Cerebellar nuclear complex (tissue), 1 donor: ENCODE measurements at places on chromosomes 13 and 19.

- DNase-seq, result peak; percentile 56
These were observed 46.1 kb downstream of the ARHGEF18 start for GRCh38 chr19:7394731-7395359.

DNA sequence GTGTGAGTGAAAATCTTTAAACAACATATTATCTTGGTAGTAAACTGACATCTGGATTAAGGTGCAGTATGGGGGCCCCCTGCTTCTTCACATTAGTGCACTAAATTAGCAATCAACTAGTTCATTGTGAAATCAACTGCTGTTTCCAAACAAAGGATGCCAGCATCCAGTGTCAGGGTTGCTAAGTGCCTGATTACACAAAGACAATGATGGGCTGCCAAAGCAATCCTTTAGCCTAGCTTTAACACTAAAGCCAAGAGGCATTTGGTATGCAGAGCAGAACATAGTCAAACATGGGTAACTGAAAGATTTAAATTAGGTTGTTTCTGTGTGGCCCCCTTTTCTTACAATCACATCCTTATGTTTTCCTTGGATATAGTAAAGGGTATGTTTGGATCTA, 543.1 kb upstream of the SLITRK5 start:
- DNase-seq, result no peak

- DNase-seq, result no peak
These were observed 934.3 kb downstream of the DIAPH3 start for GRCh38 chr13:59229401-59229800.

DNA sequence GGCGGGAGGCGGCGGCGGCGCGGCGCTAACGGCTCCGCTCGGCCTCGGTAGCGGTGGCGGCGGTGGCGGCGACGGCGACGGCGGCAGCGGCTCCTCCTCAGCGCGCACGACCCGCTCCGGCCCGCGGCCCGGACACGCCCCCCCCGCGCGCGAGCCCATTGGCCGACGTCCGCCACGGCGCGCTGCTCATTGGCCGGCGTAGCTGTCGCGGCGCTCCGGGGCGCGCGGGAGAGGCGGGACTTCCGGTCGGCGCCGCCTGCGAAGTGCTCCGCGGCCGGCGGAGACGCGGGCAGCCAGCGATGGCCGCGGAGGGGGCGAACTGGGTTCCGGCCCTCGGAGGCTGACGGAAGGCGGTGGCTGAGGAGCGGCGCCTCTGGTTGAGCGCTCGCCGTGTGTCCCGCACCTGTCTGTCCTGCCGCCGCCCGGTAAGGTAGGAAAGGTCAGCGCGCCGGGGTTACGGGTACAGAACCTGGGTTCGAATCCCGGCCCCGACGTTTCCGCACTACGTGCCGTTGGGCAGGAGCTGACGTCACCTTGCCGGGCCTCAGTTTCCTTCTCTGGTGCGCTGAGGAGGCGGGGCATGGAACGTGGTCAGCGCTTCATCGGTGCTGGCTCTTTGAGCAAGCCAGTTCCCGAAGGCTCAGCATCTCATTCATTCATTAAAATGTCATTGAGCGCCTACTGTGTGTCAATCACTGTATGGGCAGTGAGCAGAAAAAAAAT, at the start of gene ELAVL1:
ELAVL1 (minus strand) TSS at position 108 of the 723 bp plus-strand sequence. CDS start 13,826 bp downstream, outside the sequence.
- no peak for DNase-seq

DNA sequence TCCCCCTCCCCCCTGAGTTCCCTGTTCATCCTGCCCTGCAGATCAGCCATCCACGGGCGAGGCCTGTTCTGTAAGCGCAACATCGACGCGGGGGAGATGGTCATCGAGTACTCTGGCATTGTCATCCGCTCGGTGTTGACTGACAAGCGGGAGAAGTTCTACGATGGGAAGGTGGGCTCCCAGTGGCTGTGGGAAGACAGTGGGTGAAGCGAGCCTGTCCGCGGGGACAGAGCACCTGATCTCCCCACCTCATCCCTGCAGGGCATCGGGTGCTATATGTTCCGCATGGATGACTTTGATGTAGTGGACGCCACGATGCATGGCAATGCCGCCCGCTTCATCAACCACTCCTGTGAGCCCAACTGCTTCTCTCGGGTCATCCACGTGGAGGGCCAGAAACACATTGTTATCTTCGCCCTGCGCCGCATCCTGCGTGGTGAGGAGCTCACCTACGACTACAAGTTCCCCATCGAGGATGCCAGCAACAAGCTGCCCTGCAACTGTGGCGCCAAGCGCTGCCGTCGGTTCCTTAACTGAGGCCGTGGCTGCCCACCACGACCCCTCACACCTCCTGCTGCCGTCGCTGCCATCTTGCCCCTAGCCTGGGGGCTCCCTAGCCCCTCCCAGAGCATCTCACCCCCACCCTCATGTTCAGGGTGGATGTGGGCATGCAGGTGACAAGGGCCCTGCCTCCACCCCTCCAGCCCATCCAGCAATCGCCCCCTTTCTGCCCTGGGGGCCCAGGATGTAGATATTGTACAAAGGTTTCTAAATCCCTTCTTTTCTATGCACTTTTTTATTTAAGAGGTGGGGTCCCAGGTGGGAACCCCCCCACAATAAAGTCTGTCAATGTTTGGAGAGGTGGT, 4.0 kb downstream of the IGFLR1 start:
- DNase-seq, result no peak

GRCh38 chr13:76016799-76017400, 380.8 kb downstream of the LMO7 start:
- no peak for DNase-seq

DNA sequence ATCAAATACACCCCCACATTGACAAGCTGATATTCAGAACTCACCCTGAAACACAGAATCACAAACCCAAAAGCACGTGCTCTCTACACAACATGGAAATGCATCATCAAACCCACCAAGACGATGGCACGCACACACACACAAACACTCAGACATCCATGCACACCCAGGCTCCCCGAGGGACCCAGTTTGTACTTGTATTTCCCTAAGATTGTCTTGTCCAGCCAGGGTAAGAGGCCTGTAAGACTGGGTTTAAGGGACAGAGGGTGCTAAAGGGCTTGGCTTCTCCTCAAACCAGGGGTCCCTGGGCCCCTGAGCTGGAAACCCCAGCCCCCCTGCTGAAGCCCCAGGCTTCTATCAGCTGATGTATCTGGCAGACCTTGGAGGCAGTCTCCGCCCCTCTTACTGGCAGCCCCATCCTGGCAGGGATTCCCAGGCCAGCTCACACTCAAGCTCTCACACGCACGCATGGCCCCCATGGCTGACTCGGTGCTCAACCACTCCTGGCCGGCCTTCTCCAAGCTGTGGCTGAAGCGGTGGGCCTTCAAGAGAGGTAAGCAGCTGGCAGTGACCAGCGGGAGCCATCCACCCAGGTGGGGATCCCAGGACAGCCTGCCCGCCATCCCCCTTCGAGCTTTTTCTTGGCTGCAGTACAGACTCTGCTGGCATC, 6.5 kb downstream of the ARHGEF18 start:
- DNase-seq, result no peak

GRCh38 chr19:46622118-46622446, 2.8 kb downstream of the PTGIR start:
- DNase-seq, result no peak

DNA sequence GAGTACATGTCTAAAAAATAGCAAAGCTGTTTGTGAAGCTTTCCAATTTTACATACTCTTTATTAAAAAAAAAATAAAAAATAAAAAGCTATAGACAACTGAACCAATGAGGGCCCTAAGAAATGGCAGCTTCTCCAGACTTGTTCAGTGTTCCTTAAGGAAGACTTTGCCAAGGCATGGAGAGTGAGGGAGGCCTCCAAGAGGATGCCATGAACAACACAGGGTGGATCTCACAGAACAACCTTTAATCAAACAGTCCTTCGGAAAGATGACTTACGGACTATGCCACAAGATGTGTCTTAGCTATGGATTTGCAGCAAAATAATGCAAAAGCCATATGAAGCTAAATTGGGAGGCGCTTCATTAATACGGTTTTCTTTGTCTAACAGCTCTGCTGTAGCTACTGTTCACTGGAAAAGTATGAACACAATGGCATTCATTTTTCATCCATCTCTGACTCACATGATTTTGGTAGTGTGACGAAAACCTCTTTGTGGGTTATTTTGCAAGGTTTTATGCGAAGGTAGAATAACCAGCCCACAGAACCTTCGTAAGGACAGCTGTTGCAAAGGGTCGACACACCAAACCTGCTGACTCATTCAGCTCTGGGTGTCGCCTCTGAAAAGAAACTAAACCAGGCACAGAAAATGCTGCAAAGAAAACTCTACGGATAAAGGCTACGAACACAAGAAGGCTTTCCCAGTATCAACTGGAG, 27.7 kb downstream of the EFNB2 start:
- no peak for DNase-seq
